Kidney (tissue), 22 donors: ENCODE measurements at places on chromosomes 2 and 18.

- no peaks in the 10 kb centered on the region for H3K27me3 ChIP-seq
- no peak for DNase-seq
- no peaks in the 10 kb centered on the region for H3K36me3 ChIP-seq
- H3K4me3 ChIP-seq = no peak overlapping the region
Measured at GRCh38 chr2:236946871-236947270, 138.8 kb upstream of the COPS8 start.

- no peaks in the 10 kb centered on the region for H3K27me3 ChIP-seq
- H3K4me1 ChIP-seq = no peaks in the 10 kb centered on the region
- no peak overlapping the region for H3K4me3 ChIP-seq
- DNase-seq = no peak
- H3K36me3 ChIP-seq = no peaks in the 10 kb centered on the region
Measured at GRCh38 chr2:48448274-48449061, 81.5 kb upstream of the STON1 start.

- no peaks in the 10 kb centered on the region for H3K36me3 ChIP-seq
- no peaks in the 10 kb centered on the region for H3K4me1 ChIP-seq
- no peak overlapping the region for H3K4me3 ChIP-seq
- no peak overlapping the region for H3K27ac ChIP-seq
Measured at GRCh38 chr2:213238753-213239495, 45.3 kb upstream of the SPAG16 start.

- no peak for DNase-seq
- no peaks in the 10 kb centered on the region for H3K27me3 ChIP-seq
- no peaks in the 10 kb centered on the region for H3K4me1 ChIP-seq
- no peak overlapping the region for H3K27ac ChIP-seq
- no peak overlapping the region for H3K4me3 ChIP-seq
Measured at GRCh38 chr2:83572400-83572799, 886.7 kb downstream of the SUCLG1 start.

DNA sequence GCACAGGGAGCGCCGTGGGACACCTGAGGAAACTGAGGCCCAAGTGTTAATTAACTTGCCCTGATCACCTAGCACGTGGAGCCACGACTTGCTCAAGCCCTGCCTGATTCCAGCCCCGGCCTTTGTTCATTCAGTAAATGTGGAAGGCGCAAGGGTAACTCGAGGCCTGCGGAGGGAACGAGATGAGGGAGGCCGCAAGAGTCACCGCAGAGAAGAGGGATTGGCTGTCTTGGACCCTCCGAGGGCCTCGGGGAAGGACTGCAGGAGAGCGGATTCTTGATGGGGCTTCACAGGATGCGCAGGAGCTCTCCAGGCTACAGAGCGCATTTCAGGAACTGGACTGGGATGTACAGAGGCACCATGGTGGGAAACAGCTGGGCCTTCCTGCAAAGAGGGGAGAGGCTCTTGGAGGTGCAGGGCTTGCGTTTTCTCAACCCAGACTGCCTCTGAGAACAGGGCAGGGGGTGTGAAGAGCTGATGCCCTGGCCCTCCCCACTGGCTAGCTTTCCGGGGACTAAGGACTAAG is 511 bp upstream of the ANKMY1 start:
- H3K27ac ChIP-seq = no peak overlapping the region
- no peak overlapping the region for H3K4me3 ChIP-seq

- no peak for DNase-seq
- H3K36me3 ChIP-seq = no peaks in the 10 kb centered on the region
- H3K4me3 ChIP-seq = no peak overlapping the region
- no peak overlapping the region for H3K27ac ChIP-seq
- H3K27me3 ChIP-seq = no peaks in the 10 kb centered on the region
Measured at GRCh38 chr18:61569176-61569892, 236.1 kb downstream of the CDH20 start.

DNA sequence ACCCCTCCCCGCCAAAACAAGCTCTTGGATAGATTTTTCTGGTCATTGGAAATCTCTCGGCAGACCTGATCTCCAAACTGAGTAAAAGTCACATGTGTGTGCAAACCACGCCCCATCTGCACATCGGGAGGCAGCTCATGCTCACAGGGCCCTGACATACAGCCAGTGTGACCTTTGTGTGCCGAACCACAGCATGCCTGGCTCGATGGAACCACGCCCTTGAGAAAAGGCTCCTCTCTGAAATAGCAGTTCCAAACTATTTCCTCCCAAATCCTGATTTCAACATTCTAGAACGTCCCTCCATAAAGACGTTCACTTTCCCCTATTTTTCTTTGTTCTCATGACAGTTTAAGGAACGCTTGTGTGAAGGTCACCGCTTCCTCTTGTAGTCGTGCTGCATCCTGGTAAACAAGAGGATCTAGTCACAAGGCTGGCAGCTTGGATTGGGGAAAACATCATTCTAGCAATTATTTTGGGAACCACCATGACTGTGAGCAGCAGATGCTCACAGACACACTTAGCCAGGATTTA is 59.3 kb upstream of the MAP4K4 start:
- no peaks in the 10 kb centered on the region for H3K4me1 ChIP-seq
- no peak overlapping the region for H3K4me3 ChIP-seq
- peak overlapping the region; percentile 35 for H3K27ac ChIP-seq
- no peaks in the 10 kb centered on the region for H3K27me3 ChIP-seq
- H3K36me3 ChIP-seq = no peaks in the 10 kb centered on the region
